GM23338 (cell line): ENCODE measurements at places on chromosomes 16 and 17. TPM values are rescaled to one million over a fixed set of nuclear protein-coding genes. Genes with fewer than 3 reads are reported as not detected.

- no peak for DNase-seq
Measured at GRCh38 chr17:77869665-77870132, 88.8 kb upstream of the TNRC6C start.

DNA sequence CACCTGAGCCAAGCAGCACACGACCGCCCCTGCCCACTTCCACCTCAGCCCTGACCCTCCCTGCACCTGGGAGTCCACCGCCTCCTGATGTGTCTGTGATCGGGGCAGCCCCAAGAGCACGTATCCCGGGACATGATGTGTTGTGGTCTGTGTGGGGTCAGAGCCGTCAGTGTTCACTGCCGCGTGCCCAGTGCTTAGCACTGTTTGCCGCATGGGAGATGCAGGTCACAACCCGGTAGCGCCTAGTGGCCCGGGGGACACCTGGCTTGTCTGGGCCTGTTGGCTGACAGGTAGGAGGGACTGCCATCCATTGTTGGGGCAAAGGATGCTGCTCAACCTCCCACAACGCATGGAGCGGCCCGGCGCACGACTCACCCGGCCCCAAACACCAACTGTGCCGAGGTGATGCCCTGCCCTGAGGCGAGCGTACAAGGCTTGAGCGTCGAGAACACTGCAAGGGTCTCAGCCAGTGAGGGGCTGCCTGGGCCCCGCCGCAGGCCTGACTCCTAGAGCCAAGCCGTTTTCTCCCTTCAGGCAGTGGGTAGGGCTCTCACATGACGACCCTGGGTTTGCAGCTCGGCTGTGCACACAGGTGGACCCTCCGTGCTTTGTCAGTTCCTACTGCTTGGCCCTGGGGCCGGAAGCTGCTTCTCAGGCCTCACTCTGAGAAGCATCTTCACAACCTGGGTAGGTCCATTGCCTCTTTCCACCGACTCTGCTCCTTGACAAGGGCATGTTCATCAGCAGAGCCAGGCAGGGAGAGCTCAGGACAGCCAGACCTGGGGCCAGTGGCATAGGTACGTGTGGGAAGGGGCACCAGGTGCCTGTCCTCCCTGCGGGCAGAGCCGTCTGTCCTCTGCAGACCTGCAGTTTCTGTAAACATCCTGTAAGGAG, 5.9 kb upstream of the C16orf95 start:
- DNase-seq, result no peak

- no peak for DNase-seq
Measured at GRCh38 chr17:66429680-66430079, 127.3 kb downstream of the PRKCA start.

DNA sequence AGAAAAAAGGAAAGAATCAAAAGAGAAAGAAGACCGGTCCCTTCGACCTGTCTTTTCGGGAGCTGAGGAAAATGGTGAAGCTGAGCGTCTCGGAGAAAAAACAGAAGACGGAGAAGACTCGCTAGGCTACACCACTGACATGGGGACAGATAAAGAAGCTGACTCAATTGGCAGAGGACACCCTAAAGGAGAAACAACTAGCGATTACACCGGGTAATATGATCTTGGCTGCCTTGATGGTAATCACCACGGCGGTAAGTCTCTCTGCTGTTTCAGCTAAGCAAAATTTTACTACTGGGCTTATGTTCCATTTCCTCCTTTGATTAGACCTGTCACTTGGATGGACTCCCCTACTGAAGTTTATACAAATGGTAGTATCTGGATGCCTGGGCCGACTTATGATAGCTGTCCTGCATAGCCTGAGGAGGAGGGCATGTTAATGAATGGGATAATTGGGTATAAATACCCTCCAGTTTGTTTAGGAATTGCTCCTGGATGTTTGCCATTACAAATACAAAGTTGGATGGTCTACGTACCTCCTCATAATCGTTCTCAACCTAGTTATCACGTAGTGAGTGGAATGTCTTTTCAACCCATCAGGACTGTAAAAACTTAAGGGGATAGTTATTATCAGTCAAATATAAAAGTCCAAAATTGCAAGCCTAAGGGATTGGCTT, 24.1 kb downstream of the ALOX15B start:
- DNase-seq, result no peak

DNA sequence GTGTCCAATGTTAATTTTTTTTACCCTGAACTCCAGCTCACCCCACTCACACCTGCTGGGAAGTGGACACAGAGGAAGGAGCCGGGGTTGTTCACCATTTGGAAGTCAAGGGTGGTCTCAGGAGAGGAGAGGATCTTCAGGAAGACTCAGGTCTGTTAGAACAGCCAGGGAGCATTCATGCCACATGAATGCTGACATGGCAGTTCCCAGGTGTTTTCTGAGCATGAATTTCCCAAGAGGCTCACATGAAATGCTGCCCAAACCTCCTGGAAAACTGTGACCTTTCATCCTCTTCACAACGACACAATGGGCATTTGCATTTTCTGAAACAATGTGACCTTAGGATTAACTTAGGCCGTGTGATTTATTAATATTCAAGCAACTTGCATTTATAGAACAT, 2409.2 kb downstream of the TP53TG3F start:
- no peak for DNase-seq

DNA sequence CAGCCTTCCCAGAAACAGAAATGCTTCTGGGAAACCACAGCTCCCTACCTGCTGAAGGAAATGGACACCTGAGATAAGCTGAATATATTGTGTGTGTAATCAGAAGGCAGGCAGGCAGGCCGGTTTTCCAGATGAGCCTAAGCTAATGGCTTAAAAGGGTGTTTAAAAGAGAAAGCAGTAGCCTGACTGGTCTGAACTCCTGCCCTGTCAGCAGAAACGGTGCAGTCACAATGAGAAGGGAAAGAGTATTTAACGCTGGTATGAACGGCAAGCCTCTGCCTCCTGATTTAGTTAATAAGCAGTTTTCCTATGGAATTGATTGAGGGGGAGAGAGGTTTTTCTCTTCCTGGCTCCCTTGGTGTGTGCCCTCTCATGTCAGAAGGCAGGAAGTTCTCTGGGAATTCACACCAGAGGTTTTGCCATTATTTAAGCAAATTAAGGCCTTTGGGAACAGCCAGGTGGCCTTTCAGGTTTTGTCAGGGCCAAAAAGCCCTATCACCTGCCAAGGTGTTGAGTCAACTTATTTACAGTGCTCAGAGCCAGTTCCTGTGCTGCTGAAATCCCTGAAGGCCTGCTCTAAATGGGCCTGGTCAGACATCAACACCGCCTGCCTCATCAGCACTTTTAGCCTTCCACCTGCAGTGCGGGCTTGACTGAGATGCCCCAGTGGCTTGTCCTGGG, 41.6 kb downstream of the CDH1 start:
- peak; percentile 83 for DNase-seq

- DNase-seq, result no peak
Measured at GRCh38 chr16:48628359-48628985, 18.5 kb upstream of the N4BP1 start.

DNA sequence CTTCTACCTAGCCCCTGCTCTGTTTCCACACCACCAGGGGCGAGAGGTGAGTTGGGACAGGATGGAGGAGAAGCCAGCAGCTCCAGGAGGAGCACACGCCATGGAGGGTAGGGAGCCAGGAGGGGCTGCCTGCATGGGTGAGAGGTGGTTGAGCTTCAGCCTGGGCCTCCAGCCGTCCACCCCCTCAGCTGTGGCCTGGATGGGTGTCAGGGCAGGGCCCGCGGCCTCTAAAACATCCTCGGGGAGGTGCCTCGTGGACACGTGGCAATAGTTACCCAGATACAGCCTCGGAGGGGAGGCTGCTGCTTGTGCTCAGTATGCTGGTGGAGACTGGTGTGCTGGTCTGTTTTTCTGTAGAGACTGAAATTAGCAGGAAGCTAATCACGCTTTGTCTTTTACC, 104.7 kb upstream of the GSE1 start:
- DNase-seq, result no peak

DNA sequence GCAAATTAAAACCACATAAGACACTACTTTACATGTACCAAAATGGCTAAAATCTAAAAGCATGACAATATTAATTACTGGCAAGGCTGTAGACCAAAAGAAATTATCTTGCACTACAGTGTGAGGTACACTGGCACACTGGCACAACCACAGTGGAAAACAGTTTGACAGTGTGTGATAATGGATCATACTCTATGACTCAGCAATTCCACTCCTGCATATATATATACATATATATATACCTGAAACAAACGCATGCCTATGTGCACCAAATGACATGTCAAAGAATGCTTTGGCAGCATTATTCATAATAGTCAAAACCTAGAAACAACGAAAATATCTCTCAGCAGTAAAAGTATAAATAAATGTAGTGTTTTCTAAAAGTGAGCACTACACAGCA, 4.6 kb upstream of the DYNLRB2 start:
- DNase-seq, result no peak

GRCh38 chr17:44911133-44912001, 3.9 kb downstream of the GFAP start:
- DNase-seq, result peak; percentile 93

DNA sequence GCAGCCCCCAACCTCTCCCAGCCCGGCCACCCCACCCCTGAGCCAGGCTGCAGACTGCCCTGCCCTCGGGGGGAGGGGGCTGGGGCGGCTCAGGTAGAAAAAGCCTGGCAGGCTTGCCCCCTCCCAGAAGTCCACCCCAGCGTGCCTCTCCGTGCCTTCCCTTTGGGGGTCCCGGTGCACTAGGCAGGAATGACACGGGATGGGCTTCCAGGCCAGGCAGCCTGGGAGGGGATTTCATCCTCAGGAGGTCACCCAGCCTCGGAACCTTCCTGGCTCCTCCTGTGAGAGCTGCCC, 185.0 kb downstream of the NTN1 start:
- no peak for DNase-seq

DNA sequence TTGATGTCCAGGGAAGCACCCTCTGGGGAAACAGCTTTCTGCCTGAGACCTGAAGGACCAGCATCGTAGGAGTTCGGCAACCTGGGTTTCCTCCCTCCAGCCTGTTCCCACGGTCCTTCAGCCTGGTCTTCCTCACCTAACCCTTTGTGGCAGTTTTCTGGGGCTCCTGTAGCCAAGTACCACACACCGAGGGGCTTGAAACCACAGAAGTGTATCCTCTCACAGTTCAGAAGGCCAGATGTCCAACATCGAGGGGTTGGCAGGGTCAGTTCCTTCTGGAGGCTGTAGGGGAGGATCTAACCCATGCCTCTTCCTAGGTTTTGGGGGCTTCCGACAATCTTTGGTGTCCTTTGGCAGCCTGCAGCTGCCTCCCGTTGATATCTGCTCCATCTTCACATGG, 381.0 kb upstream of the TNRC6C start:
- no peak for DNase-seq

DNA sequence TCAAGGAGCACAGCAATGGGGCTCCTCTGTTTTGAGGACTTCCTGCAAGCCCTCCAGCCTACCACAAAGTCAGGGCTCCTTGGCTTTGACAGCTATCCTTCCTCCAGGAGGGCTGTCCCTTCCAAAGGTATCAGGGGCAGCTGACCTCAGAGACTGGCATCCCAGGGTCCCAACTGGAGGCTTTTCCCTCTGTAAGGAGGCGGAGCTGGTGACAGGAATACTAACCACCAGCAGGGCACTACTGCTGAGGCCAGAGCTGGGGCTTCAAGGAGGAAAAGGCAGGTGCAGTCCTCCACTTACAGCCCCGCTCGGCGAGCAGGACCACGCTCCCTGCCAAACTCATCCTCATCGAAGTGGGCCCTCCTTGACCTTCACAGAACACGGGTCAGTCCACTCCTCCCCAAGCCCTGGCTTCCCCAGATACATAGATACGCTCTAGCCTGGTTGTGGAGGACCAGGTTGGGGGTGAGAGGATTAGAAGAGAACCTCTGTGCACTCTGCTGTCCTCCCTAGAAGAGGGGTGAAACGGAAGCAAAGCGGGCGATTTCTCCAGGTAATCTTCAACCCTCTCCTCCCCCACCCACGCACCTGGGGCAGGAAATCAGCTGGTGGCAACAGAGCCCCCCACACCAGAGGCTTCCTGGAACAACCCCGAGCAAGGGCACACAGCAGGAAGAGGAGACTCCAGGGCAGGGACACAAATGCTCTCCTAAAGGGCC, 20.5 kb downstream of the ST3GAL2 start:
- DNase-seq, result no peak

DNA sequence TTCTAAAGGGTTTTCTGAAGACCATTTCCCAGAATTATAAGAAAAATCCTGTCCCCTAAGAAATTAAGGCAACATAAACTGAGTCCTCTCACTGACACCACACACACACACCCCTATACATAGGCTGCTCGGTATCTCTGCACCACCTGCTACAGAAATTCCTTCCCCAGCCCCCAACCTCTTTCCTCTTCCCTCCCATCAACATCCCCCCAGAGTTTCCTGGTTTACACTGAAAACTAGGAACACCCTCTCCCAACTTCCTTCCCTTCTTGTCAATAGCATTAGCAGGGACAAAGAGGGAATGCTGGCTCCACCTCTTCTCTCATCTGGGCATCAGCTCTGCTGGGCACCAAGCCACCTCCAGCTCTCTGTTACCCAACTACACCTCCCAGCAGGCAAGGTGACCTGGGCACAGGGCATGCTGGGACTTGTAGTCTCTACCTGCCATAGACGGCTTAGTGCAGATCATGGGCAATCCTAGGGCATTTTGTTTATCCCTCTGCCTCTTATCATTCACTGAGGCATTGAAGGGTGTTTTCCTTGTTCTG, 15.7 kb downstream of the CAVIN1 start:
- DNase-seq, result peak; percentile 91

DNA sequence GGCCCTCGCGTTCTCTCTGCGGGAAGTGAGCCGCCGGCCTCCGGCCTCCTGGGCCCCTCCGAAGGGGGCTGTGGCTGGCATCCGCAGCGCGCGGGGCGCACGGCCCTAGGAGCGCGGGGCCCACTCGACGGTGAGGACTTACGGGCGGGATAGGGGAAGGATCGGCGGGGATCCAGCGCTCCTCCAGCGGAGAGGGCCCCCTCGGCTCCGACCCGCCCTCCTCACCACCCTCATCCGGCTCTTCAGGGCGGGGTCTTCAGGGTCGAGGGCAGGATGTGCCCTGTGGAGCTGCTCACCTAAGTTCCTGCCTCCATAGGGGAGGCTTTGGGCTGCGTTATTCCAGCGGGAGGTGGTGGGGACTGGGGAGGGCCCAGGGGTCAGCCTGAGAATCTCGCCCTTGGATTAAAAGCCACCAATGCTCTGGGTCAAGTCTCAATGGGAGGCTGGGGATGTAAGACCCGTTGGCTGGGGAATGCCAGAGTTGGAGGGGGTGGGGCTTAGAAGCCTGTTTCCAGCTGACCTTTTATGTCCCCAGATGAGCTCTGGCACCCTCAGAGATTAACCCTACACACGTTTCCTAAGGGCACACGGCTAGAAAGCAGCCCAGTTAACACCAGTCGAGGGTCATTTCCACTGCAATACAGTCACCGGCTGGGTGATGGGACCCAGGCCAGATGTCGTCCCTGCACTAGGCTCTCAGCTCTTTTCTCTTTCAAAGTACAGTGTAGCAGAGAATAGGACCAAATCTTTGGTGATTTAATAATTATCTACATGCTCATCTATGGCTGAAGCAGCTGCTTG, 13.4 kb downstream of the TBX2 start:
- DNase-seq, result peak; percentile 64

GRCh38 chr17:78368854-78369495, 9.1 kb upstream of the SOCS3 start:
- peak; percentile 73 for DNase-seq

Gene BIRC5
- total RNA-seq, result 89.7 and 114 TPM in 2 replicates

Gene ADAMTS18
- total RNA-seq, result 0.90 TPM in 1 of 2 replicates, not detected in the other

Gene TP53TG3B
- not detected in 2 replicates for total RNA-seq

Gene PMFBP1
- 1.3 and 2.6 TPM in 2 replicates for total RNA-seq

Gene TBC1D3
- not detected in 2 replicates for total RNA-seq

Gene SLC16A6
- 0.35 TPM in 1 of 2 replicates, not detected in the other for total RNA-seq

Gene FBXW10
- total RNA-seq, result 0.07 TPM in 1 of 2 replicates, not detected in the other

Gene CHTF8
- 147 and 155 TPM in 2 replicates for total RNA-seq

Gene ZNF423
- total RNA-seq, result 39.6 and 41.8 TPM in 2 replicates

Gene OTOP3
- not detected in 2 replicates for total RNA-seq

Gene SLC47A1
- 1.9 and 4.5 TPM in 2 replicates for total RNA-seq
